Activated CD4-positive, alpha-beta T cell treated with anti-CD3 and anti-CD28 coated beads, Interleukin-2, amount 50 U/mL, for 1 hour (primary cell): ENCODE measurements at places on chromosomes 12 and 14.

DNA sequence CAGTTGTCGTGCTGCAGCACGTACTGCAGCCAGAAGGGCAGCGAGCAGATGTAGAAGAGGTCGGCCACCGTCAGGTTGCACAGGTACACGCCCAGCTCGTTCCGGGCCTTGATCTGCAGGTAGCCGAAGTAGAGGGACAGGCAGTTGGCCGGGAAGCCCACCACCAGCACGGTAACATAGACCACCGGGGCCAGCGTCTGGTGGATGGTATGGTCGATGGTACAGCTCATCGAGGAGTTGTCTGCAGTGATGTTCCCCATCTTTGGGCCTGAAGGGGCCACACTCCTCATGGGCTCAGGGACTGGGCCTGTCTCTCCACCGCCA is 9.8 kb downstream of the GPR68 start:
- no peak for DNase-seq

DNA sequence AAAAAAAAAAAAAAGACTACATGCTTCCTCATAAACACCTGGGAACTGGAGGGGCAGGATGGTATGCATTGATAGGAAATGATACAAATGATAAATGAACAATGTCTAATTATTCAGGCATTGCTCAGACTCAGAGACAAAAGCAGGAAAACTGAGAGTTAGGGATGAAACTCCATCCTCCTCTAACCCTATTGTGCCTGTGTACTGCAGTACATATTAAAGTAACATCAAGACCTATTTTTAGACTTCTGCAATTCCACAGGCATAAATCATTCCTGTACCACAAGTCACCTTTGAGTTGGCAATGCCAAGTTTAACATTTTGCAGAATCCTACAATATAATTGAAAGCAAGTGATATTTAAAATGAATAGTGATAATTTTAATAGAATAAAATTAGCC is 156.5 kb upstream of the USP15 start:
- no peak for DNase-seq

- DNase-seq = no peak
Measured at GRCh38 chr14:50087341-50088116, 28.8 kb downstream of the VCPKMT start.

DNA sequence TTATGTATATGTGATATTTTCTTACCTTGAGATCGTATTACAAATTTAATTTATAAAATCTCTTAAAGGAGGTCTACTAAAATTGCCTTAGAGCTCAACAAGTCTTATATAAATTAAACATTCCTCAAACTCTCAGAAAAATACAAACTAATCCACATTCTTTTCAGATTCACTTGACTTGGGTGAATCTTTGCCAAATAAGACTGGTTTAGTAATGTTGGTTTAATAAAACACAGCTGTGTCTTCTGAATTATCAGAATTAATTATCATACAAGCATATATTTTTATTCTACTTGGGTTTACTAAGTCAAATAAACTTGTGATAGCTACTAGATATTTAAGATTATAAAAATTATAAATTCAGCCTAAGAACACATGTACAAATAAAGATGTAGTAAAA is 13.3 kb downstream of the GLIPR1L2 start:
- DNase-seq = no peak

DNA sequence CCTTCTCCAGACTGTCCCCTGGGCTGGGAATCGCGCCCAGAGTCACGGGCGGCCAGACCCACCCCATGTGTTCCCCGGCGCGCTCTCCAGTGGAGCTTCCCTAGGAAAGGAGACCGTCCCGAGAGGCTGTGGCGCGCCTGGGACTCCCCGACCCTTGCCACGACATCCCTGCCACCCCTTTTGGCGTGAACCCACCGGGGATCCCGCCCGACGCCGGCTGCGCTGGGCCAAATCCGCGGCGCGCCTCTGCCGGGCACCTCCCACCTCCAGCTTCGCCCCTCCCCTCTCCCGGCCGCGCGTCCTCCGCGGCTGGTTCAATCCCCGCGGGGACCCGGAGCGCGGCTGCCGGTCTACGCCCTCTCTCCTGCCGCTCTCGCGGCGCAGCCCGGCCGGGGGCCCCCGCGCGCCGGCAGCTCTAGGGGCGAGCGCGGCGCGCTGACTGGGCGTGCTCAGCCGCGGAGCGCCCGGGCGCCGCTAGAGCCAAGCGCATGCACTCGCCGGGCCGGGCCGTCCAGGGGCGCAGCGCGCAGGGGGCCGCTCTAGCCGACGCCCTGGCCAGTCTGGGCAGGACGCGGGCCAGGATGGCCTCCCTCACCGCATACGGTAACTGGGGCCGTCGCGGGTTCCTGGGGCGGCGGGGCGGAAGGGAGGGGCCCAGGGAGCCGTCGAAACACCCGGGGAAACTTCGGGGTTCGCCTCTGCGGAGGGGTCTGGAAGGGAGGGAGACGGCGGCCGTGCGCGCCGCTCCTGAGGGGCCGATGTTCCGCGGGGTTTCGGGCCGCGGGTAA is 77.4 kb upstream of the ANO4 start:
- DNase-seq = no peak

- no peak for DNase-seq
Measured at GRCh38 chr12:71935594-71935993, 3.1 kb upstream of the TPH2 start.

GRCh38 chr14:100004392-100004791 is 60.8 kb upstream of the EVL start:
- no peak for DNase-seq

GRCh38 chr12:9948606-9949296 is 16.6 kb upstream of the CLEC2A start:
- DNase-seq = no peak

DNA sequence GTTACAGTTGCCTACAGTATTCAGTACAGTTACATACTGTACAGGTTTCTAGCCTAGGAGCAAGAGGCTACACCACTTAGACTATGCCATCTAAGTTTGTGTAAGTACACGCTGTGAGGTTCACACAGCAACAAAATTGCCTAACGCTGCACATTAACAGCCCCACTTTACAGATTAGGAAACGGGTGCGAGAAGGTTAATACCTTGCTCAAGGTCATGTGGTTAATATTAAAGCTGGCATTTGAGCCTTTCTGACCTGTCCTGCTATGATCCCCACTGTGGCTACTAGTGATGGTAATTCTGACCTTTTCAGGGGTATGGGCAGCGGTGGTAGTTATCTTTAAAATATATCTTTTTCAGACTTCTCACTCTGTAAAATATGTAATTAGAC is 20.9 kb downstream of the ACVR1B start:
- DNase-seq = no peak

DNA sequence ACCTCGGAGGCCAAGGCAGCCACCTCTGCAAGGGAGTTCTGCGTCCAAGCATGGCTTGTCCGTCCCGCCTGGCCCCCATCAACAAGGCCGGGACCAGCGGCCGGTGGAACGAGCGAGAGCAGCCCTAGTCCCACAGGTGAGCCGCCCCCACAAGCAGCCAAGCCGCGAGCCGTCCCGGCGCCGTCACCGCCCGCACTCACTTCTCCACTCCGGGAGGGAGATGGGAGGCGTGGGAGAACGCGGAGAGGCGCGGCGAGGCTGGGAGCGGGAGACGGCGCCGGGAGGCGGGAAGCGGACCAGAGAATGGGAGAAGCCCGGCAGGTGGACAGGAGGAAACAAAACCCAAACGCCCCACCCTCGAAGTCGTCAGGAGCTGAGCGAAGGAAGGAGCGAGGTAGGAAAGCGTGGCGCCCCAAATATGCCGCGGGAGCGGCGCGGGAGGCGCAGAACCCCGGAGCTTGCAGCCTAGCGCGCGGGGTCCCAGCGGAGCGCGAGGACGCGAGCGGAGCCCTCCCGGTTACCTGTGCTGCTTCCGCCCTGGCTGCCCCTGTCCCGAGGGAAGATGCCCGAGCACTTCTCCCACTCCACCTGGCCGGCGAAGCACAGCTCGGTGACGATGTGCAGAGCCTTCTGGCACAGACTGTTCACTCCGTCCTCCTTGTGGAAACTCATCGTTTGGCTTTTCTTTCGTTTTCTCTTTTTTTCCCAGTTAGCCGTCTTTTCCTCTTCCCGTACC is 600 bp downstream of the SYT10 start:
- DNase-seq = no peak

- no peak for DNase-seq
Measured at GRCh38 chr12:69875416-69875935, 50.4 kb downstream of the MYRFL start.

DNA sequence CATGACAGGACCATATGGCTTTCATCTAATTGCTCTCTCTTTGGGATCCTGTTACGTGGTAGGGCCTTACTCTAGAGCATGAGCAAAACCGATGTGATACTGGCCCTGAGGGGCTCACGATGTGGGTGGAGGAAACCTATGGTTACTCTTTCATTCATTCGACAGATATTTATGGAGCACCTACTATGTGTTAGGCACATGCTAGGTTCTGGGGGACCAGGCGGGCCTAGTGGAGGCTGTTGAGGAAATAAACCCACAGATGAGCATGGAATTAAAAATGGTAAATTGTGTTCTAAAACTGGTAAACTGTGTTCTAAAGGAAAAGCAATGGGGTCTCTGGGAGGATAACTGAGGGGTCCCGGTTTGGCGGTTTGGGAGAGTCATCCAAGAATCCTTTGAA is 14.8 kb downstream of the SH2B3 start:
- no peak for DNase-seq

DNA sequence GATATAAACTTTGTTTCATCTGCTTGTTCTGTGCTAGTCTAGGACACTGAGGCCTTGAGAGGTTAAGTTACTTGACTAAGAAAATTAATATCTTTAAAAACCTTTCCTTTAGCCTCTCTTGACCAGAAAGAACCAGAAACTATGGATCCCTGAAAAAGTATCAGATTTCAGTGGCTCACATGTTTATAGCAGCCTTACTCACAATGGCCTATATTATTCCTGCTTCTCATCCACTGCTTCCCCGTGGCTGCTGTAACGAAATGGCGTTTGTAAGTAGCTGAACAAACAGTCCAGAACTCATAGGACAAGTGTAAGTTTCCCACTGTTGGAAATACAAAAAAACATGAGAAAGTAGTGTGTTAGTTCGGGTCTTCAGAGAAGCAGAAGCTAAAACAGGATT is 3.2 kb upstream of the PYGL start:
- DNase-seq = no peak

- DNase-seq = no peak
Measured at GRCh38 chr12:106084014-106084671, 54.6 kb downstream of the NUAK1 start.

GRCh38 chr12:19764408-19764807 is 325.1 kb downstream of the AEBP2 start:
- DNase-seq = no peak

DNA sequence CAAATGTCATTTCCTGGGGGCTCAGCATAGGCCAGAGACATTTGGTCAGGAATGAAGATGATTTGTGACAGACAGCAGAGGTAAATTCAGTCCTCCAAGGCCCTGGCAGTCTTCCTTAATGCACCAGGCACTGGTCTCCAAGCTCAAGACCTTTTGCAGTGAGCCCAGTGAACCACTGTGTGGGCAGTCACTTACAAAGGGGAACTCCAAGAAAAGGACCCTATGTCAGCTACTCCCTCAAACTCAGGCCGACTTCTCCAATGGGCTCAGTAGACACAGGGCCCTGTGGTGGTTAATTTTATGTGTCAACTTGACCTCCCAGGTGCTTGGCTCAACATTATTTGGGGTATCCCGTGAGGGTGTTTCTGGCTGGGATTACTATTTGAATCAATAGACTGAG is 29.3 kb upstream of the PLEK2 start:
- no peak for DNase-seq

DNA sequence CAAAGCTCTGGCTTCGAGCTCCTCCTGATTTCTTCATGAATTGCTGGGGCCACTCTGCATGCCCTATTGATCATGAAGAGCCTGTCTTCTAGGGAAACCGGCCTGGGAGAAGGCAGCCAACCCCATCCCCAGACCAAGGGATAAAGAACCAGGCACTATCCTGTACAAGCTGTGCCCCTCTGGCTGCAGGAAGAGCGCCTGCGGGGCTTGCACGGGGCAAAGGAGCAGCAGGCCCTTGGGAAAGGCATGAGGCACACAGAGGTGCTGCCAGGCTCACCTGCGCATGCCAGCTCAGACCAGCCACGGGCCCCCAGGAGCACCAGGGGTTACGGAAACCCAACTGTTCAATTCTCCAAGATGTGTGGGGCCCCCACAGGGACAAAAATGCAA is 2.1 kb downstream of the ITPK1 start:
- DNase-seq = no peak

- DNase-seq = no peak
Measured at GRCh38 chr12:89386138-89386537, 33.8 kb upstream of the DUSP6 start.

GRCh38 chr14:89616425-89616824 is 199.4 kb upstream of the FOXN3 start:
- no peak for DNase-seq

GRCh38 chr12:19964549-19964948 is 403.8 kb upstream of the PDE3A start:
- DNase-seq = no peak

DNA sequence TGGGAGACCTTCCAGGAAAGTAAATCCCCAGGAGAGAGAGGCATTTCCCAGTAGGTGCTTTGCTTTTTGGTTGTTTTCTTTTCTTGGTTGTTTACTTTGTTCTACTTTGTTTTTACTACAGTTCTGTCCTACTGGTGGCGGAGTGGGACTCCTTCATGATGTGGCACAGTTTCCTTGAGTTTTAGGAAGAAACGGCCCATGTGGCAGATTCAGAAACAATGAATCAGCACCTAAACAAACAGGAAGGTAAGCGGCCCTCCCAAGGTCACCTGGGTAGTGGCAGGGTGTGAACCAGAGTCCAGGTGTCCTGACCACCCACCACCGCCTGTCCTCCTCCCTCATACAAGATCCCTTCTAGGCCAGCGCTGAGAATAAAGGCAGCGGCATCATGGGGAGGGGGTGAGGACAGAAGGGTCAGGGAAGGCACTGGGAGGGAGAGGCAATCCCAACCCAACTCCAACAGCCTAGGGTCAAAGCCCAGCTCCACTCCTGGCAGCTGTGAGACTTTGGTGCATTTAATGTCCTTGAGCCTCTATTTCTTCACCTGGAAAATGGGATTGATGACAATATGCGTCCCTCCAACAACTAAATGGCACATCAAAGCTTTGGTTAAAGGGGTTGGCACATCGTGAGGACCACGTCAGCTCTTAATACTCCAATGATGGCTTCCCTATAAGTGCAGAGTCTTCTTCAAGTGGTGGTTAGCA is 111.5 kb upstream of the BCL2L14 start:
- no peak for DNase-seq

GRCh38 chr14:72792051-72792788 is 101.7 kb downstream of the DPF3 start:
- DNase-seq = no peak
